ENCODE measurements at places on chromosomes 16 and 17.

GRCh38 chr17:73748508-73748907, 104.3 kb upstream of the SDK2 start:
- DNase-seq, result no peak

GRCh38 chr16:89114159-89114981, 20.7 kb downstream of the ACSF3 start:
- no peak for DNase-seq

GRCh38 chr17:74027444-74027843, 176.0 kb upstream of the RPL38 start:
- DNase-seq, result no peak

DNA sequence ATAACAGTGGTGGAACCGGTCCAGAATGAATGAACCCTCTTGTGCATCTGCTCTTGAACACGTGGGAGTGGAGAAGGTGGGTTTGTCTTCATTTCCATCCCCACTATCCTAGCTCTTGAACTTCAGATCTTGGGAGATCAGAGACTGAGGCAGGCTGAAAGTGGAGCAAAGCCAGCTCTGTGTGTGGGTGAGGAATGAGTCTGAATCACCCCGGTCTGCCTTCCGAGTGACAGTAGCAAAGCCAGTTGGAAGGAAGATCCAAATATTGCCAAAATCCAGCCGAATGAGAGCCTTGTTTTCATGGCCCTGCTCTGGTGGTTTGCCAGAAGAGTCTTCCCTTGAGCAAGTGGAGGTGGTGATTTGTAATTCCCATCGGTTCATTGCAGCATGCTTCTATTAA, 29.0 kb upstream of the ASIC2 start:
- no peak for DNase-seq

DNA sequence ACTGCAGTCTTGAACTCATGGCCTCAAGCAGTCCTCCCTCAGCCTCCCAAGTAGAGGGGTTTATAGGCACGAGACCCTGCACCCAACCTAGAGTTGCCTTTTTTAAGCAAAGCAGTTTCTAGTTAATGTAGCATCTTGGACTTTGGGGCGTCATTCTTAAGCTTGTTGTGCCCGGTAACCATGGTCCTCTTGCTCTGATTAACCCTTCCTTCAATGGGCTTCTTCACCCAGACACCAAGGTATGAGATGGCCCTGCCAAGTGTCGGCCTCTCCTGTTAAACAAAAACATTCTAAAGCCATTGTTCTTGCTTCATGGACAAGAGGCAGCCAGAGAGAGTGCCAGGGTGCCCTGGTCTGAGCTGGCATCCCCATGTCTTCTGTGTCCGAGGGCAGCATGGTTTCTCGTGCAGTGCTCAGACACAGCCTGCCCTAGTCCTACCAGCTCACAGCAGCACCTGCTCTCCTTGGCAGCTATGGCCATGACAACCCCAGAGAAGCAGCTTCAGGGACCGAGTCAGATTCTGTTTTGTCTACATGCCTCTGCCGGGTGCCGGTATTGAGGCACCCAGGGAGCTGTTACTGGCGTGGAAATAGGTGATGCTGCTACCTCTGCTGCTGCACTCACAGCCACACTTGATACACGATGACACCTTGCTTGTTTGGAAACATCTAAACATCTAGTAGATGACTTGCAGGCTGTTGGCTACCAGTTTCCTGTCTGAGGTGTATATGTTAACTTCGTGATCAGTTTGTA, 3.3 kb downstream of the RPL13 start:
- DNase-seq, result no peak

DNA sequence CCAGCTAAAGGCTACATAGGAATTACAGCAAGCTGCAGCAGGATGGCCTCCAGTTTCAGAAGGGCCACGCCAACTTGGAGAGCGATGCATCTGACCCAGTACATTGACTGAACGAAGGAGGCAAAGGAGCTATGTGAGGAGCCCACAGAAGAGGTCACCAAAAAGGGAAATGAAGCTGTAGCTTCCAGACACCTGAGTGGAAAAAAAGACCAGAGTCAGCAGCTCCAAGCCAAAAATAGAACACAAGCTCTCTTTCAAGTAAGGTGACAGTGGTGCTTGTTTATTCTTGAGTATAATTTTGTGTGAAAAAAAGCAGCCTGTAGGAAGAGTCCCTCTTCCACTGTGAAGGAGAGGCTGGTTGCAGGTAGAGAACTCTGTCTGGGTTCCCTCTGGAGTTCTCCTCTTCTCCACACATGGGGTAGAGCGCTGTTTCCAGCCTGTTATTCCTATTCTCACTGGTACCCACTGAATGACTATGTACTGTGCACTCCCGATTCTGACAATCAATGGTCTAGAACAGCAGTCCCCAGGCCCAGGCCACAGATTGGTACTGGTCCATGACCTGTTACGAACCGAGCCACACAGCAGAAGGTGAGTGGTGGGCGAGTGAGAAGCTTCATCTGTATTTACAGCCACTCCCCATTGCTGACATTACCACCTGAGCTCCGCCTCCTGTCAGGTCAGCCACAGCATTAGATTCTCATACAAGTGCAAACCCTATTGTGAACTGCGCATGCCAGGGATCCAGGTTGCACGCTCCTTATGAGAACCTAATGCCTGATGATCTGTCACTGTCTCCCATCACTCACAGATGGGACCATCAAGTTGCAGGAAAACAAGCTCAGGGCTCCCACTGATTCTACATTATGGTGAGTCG, 15.1 kb downstream of the CCL4 start:
- no peak for DNase-seq

- DNase-seq, result no peak
Measured at GRCh38 chr16:13099822-13100221, 198.4 kb downstream of the SHISA9 start.

- DNase-seq, result no peak
Measured at GRCh38 chr16:66001432-66001831, 365.1 kb upstream of the CDH5 start.

DNA sequence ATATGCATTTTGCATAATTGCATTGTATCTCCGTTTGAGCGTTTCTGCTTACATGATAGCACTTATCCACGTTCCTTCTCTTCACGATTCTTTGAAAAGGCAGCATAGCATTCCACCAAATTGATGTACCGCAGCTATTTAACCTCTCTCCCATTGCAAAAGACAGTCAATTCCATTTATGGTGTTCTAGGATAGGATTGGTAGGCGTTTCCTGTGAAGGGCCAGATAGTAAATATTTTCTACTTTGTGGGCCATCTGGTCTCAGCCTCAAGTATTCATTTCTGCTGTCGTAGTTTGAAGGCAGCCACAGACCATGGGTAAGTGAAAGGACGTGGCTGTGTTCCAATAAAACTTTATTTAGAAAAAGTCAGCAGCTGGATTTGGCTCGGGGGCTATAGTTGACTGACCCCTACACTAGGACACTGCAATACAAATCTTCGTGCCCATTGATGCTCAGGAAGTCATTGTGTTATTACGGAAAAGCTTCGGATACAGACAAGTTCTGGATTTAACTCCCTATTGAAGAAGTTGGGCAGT, 10.1 kb downstream of the SNX29 start:
- no peak for DNase-seq

DNA sequence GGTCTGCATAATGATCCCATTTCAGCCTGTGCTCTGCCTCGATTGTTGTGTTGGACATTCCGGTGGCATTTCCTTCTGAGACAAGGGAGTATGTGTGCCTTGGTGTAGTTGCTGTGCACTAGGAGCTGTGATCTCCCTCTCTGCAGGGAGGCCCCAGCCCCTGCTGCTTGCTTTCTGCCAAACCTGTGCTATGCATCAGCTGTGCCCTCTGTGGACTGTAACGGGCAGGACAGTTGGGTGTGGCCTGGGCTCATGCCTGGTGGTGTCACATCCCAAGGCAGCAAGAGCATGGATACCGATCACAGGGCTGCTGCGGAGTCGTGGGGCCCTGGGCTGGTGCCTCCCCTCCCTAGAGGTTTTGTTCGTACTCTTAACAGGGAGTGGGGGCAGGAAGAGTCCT, 3.8 kb upstream of the JPT2 start:
- DNase-seq, result no peak

Measured in stimulated activated naive CD8-positive, alpha-beta T cell treated with anti-CD3 and anti-CD28 coated beads, Interleukin-15, Interleukin-2, amounts not matched to agents 100 U/mL and 50 U/mL, for 24 hours (primary cell).